ENCODE measurements at places on chromosomes 1 and 21.

DNA sequence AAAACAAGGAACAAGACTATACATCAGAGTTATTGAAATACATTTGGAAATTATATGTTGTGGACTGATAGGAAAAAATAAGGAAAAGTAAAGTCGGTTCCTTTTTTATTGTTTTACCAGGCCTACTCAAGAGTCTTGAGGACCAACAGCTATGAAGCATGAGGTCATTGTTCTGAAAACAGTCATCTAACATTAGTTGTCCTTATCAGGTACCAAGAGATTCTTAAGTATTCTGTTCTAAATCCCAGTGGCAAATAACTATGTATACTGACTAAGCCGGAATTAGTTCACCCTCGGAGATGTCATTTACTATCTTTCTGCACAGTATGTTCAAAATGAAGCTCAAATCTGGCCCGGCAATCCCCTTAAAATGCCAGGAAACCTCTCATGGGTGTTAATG lies 585 bp downstream of the ADGRL4 start:
- DNase-seq, result no peak

DNA sequence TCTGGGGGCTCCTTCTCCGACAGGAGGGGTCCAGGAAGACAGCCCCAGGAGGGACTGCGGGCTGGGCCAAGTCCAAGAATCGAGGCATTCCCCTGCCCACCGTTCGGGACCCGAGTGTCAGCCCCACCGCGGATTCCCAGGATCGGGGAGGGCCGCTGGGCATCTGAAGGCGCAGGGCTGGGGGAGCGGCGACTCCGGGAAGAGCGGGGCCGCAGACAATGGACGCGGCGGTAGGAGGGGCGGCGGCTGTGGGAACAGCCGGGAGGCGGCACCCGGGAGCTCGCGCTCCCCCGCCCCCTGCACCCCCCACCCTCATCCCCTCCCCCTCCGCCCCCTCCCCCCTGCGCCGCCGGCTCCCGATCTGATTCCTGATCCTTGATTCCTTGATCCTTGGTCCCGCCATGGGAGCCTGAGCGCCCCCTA lies at the start of gene VANGL2:
VANGL2 (plus strand) TSS at position 342 of the 423 bp plus-strand sequence. CDS start 15,274 bp downstream, outside the sequence.
- peak; percentile 46 for DNase-seq

GRCh38 chr1:32299327-32299726 lies 7.4 kb downstream of the HDAC1 start:
- no peak for DNase-seq

DNA sequence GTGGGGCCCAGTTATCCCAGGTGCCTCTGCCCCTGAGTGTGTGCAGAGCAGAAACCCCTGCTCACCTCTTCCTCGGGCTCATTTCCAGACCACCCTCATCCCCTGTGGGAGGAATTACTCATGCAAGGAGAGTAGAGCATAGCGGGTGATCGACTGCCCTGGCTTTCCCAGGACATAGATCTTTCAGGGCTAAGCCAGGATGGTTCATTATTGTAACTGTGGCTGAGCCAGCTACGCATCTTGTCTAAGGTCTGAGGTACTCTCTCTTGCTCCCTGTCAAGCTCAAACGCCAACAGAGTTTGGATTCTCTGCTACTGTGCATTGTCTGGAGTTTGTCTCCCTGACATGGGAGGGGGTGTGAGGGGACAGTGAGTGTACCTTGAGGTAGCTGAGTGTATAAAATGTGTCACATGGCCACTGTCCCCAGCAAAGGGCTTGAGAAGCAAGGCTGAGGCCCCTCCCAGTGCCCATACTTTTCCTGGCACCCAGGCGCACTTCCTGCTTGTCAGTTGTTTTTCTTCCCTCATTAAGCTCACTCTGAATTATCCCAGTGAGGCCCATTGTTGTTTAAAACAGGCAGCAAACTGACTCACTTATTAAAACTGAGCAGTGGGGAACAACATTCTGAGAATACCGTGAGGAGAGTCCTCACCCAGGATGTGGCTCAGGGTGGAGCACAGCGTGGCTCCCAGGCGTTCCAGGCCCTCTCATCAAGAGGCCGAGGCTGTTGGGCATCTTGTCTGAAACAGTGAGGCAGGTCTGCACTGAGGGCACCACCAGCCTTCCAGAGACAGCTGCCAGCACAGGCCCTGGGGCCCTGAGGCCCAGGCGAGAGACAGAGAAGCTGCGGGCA lies 92.9 kb downstream of the LAMC2 start:
- no peak for DNase-seq

DNA sequence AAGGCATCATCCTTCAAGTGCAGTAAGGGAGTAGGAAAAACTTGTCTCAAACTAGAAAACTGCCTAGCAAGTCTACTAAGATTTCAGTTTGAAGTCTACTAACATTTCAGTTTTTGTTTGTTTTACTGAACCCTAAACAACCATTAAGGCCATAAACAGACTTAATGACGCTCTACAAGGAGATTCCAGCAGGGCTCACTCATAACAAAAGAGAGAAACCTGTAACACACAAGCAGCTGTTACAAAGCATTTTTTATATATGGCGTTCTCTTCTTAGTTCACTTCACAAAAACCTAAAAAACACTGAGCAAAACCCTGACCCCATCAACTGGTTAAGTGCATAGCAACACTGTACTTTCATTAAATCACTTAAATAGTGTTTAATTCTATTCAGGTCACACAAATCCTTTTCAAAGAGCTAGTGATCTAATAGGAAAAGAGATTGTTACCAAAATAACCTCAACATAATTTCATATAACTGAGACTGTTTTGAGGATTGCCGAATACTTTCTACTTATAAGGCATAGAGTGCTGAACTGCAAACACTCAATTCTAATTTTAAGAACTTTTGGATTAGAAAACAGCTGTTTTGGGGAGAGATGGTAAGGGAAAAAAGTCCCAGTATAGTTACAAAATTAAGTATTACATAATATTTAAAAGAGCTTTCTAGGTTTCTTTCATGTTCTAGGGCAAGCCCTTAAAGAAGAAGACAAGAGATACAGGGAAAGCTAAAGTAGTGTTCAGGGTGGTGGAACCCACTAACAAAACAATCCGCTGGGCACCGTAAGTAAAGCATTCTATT lies 1.4 kb downstream of the B3GALNT2 start:
- no peak for DNase-seq

- DNase-seq, result no peak
Observed at GRCh38 chr1:8822373-8823294, 5.2 kb upstream of the RERE start.

DNA sequence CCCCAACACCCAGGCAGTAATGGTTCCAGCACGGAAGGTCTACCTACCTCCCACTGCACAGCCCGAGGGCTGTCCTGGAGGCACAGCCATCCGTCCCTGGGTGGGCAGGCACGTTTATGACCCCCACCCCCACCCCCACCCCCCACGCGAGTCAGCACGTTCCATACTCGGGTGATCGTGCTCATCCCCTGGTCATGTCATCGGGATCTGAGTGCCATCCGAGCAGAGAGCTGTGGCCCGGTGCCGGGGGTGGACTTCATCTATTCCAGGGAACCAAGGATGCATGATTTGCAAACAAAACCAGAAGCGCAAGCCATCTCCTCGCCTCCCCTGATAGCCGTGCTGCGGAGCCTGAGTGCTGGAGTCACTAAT lies 1.1 kb downstream of the TSPEAR start:
- DNase-seq, result no peak

- DNase-seq, result peak; percentile 7
Observed at GRCh38 chr21:45388011-45388521, 16.9 kb upstream of the COL18A1 start.

GRCh38 chr1:17170571-17170970 lies 34.4 kb upstream of the PADI1 start:
- no peak for DNase-seq

GRCh38 chr1:217449370-217449769 lies 181.5 kb downstream of the GPATCH2 start:
- no peak for DNase-seq

DNA sequence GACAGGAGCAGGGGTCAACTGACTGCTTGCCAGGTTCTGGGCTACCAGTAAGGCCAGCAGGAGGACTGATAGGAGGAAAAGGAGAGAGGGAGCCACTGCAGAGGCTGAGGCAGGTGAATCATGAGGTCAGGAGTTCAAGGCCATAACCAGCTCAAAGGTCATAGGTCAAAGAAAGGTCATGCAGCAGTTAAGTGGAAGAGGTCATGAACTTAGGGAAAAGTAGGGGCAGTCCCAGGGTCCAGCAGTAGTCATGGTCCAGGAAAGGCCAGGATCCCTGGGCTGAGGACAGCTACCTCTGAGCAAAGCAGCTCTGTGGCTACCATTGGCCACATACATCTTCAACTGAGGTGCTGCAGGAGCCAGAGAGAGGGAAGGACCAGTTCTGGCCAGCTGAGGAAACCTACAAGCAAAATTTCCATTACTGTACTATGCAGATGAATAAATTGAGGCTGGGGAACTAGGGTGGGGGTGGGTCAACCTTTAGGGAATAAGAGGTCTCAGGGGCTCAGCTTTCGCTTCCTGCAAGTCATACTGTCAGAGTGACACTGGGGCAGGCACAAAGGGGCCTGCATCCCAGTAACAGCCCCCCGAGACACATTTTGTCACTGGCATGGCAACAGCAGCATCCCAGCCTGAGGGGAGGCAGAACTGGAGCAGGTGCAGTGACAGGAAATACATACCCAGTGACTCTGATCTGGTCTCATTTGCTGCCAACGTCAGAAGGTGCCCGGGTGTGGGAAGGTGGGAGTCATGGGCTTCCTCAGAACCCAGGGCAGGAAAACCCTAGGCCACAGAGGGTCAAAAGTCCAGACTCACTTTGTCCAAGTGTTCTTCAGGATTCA lies 5.2 kb upstream of the INPP5B start:
- no peak for DNase-seq

DNA sequence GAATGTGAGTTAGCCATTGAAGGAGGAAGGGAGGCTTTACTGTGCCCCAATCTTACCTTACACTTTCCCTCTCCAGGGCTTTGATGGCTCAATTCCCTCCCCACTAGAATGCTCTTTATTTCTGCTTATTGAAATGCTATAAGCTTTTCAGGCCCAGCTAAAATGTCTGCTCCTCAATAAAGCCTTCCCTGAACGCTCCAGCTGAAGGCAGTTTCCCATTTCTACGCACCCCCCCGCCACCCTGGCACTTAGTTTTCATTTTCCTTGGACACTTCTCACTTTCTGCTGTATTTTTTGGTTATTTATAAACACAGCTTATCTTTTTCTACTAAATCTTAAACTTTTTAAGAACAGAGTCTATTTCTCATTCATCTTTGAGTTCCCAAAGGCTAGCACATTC lies 7.1 kb upstream of the TMEM167B start:
- no peak for DNase-seq

GRCh38 chr1:209808059-209808581 lies 2.2 kb upstream of the IRF6 start:
- DNase-seq, result no peak

DNA sequence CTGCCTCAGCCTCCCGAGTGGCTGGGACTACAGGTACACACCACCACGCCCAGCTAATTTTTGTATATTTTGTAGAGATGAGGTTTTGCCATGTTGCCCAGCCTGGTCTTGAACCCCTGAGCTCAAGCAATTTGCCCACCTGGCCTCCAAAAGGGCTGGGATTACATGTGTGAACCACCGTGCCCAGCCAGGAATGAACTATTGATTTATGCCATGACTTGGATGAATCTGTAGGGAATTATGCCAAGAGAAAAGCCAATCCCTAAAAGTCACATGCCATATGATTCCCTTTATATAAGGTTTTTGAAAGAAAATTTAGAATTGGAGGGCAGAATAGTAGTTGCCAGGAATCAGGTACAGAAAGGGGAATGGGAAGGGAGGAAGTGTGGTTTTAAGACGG lies 19.1 kb upstream of the SLC45A3 start:
- no peak for DNase-seq

- no peak for DNase-seq
Observed at GRCh38 chr1:5225707-5226704, 571.6 kb downstream of the AJAP1 start.

- no peak for DNase-seq
Observed at GRCh38 chr1:26191739-26192138, 1.3 kb downstream of the CATSPER4 start.

DNA sequence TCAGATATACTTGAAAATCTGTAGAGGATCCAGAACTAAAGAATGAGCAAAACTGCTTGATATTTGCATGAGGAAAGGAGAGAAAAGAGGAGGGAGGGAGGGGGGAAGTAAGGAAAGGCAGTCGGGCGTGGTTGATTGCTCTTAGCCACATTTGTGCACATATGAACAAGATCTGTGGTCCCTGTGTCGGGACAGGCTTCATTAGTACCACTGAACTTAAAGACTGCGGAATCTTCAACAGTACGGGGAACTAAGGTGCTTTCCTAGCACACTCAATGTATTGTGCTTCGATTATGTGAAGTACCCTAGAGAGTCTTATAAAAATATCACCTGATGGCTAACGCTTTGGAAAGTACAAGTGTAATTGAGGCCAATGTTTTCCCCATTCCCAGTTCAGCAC lies 59.9 kb downstream of the ZBTB18 start:
- no peak for DNase-seq

DNA sequence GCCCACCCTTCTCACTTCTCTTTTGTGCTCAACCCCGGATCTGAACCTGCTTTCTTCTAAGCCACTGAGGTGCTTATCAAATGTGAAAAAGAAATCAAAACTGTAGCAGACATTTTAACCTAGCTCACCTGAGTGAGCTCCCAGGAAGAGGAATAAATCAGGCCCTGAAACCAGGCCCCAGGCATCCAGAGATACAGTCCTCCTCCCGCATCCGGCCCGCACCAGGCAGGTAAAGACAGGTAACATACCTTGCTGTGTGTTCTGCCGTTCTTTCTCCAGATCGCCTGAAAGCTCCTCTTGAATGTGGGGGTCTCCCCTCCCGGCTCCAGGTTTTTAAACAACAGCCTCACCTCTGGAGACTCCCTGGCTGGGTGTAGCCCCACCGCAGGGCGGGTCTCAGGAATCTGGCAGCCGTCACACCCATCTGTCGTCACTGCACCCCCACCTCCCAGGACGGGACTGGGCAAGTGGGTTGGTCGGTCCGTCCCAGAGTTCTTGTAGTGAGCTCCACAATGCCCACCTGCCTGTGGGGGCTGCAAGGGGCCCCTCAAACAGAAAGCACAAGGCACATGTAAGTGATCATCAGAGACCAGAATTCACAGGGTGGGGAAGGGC lies at the start of gene LAMB3:
LAMB3 (minus strand) TSS at position 305 of the 615 bp plus-strand sequence. CDS start 1,481 bp downstream, outside the sequence.
- no peak for DNase-seq

DNA sequence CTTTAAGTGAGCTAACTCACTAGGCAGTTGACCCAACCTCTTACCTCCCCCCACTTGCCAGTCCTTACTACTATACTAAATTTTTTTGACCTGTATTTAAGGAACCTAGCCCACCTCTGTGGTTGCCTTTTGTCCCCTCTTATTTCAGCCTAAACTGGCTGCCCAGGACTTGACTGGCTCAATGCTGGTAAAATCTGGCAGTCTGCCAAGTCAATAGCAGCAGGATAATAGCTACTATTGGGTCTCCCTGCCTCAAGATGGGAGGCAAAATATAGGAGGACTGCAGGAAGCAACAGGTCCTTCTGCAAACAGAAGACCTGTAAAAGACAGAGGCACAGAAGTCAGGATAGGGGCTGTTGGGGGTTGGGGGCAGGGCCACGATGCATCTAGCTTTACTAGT lies 144.2 kb upstream of the POGK start:
- no peak for DNase-seq

GRCh38 chr1:234621657-234622335 lies 11.8 kb upstream of the IRF2BP2 start:
- no peak for DNase-seq

Data from CD4-positive, alpha-beta T cell treated with Interleukin-15 for 1 hour (primary cell).